ENCODE measurements at places on chromosomes 3 and 15.

DNA sequence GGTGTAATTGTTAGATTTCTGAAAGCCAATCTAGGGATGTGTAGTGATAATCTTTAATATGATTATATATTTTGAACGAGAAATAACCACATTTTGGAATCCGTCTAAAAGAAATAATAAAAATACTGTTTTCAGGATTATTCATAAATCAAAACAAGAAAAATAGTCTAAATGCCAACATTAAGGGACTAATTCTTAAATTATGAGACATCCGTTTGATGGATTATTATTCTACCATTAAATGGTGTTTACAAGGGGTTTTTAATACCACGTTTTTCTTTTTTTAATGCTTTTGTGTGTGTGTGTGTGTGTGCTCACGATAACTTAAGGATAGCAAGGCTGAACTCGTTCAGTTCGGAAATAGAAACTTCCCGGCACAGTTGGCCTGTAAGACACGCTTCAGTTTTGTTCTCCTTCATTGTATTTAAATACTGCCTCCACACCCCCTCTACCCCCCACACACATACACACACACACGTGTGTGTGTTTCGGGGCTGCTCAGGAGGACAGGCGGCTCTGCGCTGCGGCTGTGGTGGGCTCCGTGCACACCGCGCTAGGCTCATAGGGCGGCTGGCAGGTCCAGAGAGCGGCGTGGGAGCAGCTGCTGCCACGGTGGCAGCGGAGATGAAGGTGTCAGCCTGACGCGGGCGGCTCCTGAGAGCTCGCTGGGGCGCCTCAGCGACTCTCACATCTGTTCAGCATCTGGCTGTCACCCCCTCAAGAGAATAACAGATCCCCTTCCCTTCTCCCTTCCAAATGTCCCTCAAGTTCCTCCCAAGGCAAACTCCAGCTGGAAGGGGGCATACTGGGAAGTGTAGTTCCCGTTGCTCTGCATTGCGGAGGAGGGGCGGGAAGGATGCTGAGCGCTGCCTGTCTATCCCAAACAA is 23.0 kb upstream of the ANP32A start:
- no peak for DNase-seq

DNA sequence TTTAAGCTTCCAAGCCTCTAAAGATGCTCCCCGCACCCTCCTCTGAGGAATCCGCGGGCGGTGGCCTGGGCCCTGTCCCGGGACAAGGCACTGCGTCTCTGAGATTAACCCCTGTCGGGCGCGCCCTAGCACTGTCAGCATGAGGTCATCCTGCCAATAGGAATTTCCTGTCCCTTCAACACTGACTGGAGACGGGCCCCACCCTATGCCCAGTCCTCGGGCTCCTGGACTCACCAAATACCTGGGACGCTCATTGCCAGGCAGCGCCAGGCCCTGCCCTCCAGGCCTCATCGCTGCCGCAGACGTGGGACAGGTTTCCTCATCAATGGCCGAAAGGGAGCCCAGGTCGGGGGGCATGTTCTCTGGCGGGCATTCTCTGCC is 67.6 kb upstream of the SH3GL3 start:
- no peak for DNase-seq

GRCh38 chr15:99930696-99931095 is 197.5 kb upstream of the LYSMD4 start:
- DNase-seq = no peak

DNA sequence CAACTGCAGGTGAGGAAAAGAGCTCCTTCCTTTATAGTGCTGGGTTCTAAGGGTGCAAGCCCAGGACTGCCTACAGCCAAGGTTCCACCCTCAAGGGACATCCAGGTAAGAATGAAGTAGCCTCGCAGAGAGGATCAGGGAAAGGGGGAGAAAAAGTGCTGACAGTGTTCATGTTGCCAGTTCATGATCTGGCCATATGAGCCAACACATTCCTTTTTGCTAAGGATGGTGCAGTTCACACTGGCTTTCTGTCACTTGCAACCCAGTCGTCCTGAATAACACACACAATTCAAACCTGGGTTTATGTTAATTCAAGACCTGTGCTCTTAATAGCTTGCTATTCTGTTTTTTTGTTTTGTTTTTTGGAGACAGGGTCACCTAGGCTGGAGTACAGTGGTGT is 9.0 kb downstream of the CLN6 start:
- DNase-seq = no peak
